CD4-positive, alpha-beta T cell treated with Interleukin-10 for 1 hour (primary cell): ENCODE measurements at places on chromosomes 6 and 20.

DNA sequence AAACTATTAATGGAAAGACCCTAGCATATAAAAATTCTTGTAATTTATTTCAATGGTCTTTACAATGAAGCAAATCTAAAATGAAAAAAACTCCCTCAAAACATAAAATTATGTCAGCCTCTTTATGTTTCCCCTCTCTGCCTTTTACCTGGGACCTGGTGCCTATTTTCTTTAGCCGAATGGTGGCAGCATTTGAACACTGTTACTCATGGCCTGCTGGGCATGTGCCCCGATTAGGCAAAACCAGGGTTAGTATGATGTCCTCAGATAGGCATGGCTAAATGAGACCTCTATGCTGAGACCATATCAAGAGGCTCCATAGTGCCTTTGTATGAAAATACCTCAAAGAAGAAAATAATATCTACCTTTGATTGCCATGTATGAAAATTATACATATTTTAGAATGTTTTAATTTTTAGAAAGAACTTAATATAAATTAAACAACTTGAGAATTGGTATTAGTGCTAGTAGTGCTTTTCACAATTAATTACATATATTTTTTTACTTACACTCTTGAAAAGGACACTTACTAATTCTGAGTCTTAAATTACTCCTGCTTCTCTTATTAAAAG, 22.5 kb upstream of the C6orf58 start:
- peak; percentile 27 for DNase-seq

- DNase-seq: no peak
Observed at GRCh38 chr6:10398446-10399218, 16.2 kb downstream of the TFAP2A start.

GRCh38 chr6:168941036-168941435, 312.6 kb downstream of the THBS2 start:
- DNase-seq: no peak

GRCh38 chr6:157647261-157647915, 175.7 kb upstream of the SNX9 start:
- DNase-seq: no peak

DNA sequence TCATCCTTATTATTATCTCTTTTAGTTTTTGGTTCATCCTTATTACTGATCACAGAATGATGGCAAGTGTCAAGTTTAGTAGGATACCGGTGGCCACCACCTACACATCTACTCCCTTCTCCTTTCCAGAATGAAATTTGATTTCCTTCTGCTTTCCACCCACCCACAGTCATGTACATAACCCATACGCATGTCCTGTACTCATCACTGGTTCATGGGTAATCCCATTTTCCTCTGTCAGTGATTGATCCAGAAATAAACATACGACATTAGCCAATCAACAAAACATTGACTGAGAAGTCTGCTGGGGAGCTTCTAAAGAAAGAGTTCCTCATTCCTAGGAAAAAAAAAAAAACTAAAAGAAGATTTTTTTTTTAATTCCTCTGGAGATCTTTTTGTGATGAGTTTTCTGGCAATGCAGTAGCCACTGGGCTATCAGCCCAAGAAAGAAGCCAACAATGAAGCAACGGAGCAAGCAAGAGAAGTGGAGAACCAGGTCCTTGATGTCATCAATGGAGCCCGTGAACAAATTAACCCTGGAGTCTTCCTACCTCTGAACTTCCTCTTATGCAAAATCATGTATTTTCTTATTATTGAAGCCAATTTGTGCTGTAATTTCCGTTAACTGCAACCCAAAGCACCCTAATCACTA, 127.8 kb downstream of the TASP1 start:
- no peak for DNase-seq

GRCh38 chr6:116158641-116159040, 32.7 kb upstream of the COL10A1 start:
- no peak for DNase-seq
